ENCODE measurements at places on chromosomes 5 and 9.

DNA sequence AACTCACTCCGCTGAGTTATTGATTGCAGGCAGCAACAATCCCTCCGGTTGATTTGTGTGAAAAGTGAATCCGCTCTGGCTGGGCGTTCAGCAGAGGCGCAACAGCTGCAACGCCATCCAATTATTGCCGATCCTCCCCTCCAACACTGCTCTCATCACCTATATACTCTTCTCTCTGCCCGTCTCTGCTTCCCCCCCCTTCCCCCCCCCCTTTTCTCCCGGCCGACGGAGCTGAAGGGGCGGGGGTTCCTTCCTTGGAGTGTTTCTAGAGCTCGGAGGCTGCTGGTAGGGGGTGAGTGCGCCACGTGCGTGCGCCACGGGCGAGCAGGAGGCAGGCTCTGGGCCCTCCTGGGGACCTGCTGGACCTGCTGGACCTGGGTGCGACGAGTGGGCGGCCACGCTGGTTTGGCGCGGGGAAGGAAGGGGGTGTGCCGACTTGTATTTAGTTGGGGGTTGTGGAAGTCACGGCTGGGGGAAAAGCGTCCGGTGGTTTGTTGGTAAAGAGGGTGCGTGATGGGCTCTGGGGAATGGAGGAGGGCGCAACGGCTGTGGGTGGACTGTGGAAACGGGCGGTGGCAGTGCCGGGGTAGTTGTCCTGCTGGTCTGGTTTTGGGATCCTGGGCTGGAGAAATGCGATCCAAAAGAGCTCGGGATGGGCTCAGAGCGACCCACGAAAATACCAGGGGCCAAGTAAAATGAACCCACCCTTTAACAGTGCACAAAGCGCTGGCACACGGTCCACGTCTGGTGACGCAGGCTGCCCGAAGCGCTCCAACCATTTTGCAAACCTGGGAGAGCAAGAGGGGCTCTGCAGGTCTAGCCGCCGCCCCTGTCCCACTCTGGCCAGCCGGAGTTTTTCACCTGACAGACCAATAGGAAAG is 6.4 kb upstream of the MEF2C start:
- DNase-seq: peak; percentile 74

- no peak for DNase-seq
Measured at GRCh38 chr5:178286226-178287090, 53.9 kb upstream of the PHYKPL start.

DNA sequence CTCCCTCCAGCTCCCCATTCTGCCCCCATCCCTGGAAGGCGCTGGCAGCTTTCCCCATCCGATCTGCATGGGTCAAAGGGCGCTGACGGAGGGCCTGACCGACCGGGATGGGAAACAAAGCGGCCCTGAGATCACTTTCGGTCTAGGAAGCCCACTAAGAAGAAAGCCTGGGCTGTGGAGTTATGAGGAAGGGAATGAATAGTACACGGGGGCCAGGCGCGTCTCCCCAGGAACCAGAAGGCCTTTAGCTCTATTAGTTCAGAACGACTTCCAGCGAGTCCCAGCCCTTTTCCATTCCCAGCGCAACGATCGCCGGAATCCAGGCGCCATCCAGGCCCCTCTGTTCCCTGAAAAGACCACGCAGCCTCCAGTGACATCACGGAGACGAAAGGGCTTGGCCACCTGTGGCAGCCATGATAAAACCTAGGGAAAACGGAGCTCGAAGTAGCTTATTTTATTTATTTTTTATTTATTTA is 70.1 kb upstream of the CCDC180 start:
- DNase-seq: peak; percentile 68

DNA sequence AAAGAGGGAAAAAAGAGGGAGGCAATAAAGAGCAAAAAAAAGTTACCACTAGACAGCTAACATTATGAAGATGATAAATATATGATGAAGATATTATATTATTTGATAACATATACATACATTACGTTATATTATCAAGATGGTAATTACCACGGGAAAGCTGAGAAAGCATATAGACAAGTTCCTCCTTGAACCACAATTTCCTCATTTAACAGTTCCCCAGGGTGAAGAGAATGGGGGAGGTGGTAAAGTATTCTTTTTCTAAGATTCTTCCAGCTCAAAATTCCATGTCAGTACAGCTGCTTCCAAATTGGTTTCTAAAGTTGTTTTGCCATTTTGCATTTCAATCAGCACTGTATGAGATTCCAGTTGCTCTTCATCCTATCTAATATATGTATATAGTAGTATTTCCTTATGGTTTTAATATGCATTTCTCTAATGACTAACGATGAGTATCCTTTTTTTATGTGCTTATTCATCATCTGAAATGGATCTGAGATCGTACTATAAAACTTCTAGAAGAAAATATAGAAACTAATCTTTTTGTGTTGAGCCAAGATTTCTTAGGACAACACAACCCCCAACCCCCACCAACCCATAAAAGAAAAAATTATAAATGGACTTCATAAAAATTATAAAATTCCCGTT is 49.5 kb upstream of the C9orf72 start:
- no peak for DNase-seq

GRCh38 chr5:86360801-86361200 is 256.9 kb upstream of the COX7C start:
- no peak for DNase-seq

DNA sequence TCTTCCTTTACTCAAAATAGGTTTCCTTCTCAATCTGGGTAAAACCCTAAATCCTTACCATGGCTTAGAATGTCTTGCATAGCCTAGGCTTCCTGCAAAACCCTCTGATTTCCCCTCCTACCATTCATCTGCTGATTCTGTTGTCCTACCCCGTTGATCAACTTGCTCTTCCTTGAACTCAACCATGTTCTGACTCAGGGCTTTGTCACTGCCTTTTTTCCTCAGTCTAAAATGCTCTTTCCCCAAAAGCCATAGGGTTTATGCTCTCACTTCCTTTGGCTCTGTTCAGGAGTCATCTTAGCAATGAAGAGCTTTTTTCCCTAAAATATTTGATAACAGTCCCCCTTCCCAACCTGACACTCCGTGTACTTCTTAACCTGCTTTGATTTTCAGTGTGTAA is 79.4 kb upstream of the IZUMO3 start:
- no peak for DNase-seq

- DNase-seq: no peak
Measured at GRCh38 chr5:99808657-99809230, 726.4 kb upstream of the FAM174A start.

GRCh38 chr9:93156475-93157008 is 22.5 kb upstream of the NINJ1 start:
- DNase-seq: no peak

DNA sequence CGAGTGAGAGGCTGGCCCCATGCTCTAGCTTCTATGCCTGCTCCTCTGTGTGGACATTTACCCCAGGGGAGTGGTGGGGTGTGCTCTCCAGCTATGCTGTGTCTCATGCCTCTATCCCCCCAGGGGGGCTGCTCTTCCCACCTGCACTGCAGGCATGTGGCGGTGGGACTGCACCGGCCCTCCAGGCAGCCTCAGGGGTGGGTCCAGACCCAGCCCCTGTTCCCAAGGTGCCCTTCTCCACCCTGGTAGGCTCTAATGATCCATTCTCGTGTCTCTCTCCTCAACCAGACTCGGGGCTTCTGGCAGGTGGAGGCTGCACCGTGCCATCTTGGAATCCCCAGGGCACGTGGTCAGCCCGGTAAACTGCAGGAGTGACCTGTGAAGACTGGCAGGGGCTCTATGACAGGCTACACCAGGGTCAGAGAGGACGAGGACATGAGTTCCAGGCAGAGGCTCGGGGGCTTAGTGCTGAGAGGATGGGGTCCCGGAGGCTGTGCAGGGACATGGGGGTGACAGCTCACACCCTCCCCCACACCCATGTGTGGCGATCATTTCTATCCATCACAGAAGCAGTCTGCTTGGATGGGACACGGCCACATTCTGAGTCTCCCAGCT is 22.7 kb upstream of the COL5A1 start:
- no peak for DNase-seq

Data from eye (tissue), 1 donor.